ENCODE measurements at places on chromosomes 16 and 17.

DNA sequence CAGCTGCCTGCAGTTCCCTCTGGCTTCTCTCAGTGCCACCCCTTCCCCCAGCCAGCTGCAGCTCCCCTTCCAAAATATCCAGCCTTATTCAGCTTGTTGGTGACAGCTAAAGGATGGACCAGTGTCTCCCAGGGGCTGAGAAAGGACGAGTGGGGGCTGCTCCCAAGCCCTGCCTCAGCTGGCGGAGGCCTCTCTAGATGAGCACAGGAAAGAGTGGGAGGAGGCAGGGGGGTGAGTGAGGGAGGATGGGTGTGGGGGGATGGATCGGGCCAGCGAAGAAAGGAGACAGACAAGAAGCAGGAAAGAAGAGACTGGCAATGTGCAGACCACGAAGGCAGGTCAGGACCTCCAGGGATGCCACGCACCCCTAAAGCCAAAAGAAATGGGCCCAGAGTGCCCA is 17.5 kb downstream of the PIPOX start:
- DNase-seq, result no peak

GRCh38 chr16:57883953-57884654 is 81.8 kb upstream of the KIFC3 start:
- no peak for DNase-seq

DNA sequence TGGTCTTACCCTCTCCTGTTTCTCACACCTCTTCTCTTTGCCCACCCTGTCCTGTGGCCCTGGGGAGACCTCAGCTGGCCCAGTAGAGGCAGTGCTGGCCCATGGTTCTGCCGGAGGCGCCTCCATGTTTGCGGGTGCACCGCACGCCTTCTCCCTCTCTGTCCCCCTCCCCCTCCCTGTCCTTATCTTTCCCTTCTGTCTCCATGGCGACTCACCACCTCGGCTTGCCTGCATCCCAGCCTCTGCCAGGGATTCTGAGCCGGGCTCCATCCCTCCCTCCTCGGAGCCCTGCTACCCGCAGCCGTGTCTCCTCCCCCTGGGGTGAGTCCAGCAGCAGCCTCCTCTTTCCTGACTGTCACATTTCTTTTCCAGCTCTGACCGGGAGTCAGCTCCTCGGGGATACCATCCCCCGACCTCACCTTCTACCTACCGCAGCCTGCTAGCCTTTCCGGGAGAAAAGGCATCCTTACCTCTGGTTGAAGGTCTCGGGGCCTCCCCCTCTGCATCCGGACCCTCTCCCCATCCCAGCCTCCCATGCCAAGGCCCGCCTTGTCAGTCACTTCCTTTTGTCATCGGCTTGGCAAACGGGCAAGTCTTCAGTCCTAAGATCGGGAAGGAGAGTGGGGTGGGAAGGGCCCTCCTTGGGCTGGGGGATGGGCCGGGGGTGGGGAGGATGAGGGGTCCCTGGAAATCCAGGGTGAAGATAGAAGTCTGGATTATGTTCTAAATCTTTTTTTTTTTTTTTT is at the start of gene RNF112:
RNF112 (plus strand) TSS at position 358 of the 746 bp plus-strand sequence; CDS start at position 535, 177 bp downstream.
- DNase-seq, result no peak

- DNase-seq, result no peak
Measured at GRCh38 chr16:49200223-49200820, 81.3 kb downstream of the CBLN1 start.

GRCh38 chr17:79131701-79132100 is 57.1 kb downstream of the ENGASE start:
- no peak for DNase-seq
